ENCODE measurements at places on chromosomes 1 and 21.

DNA sequence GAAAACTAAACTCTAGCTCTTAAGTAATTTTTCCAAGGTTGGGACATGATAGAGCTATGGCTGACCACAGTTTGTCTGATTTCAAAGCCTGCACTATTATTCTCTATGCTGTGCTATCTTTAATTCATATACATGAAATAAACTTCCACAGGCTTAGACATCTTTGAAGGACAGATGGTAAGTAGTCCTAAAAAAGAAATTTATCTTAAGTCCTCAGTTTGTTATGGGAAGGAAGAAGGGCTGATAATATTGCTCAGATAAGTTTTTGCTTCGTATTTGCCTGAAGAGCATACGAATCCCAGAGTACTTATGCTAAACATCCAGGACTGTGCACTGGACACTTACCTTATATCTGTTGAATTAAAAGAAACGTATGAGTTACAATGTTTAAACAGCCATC, 39.6 kb downstream of the VCAM1 start:
- DNase-seq = no peak

DNA sequence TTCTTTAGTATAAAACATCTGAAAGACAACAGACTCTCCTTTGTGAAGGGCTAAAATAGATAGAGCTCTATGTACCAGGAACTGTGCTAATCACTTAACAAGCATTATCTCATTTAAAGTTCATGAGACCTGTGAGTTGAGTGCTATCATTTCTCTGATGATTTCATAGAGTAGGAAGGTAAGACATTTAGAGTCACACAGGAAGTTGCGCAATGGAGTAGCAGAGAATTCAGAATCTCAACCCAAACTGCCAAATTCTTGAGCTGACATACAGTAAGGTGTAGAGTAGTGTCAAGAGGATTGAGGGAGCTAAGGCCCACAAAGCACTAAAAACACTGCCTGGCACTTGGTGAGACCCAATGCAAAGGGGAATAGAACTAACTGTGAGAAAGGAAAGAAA, 384.3 kb downstream of the NTNG1 start:
- no peak for DNase-seq

DNA sequence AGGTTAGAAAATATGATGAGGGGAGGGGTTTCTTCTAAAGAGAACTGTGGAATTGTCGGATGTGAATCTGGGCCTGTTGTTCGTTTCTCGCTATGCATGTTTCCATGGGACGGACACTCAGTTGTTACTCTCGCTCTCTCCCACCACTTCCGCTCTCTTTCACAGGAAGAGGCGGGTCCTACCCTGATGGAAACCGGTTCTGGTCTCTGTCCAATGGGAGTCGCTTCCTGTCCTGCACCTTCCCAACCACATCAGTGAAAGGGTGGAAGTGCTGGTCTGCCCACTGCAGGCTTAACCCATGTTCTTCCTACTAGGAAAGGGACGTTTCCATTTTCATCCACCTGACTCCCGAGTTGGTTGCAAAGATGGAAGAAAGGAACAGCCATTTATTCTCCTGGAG, 119.4 kb downstream of the KCNJ15 start:
- no peak for DNase-seq

DNA sequence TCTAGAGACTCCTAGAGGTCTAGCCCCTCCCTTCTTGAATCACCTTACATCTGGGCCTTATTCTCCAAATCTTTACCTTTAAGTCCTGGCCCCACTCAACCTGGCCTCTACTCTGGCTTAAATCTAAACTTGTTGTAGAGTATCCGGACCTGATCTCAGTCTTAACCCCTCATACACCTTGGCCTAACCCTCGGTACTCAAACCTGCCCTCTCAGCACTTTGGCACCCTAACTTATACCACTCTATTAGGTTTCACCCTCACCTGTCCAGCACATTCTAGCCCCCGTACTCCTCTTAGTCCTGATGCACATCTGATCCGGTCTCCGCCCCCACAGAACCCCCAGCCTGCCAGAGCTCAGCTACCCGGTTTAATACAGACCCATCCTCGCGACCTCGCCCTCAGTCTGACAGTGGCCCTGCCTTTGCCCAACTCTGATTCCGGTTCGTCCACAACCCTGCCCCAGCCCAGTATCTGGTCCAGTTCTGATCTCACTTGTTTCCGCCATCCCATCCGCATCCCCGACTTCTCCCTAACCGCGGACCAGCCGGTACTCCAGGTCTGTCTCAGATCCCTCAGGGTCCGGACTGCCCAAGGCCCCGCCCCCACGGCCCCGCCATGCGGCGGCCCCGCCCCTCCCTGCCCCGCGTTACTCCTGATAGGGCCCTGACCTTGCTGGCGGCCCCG, 1.5 kb downstream of the TRIM62 start:
- peak; percentile 98 for DNase-seq

- no peak for DNase-seq
These were observed 45.3 kb downstream of the LGR6 start for GRCh38 chr1:202238914-202239313.

DNA sequence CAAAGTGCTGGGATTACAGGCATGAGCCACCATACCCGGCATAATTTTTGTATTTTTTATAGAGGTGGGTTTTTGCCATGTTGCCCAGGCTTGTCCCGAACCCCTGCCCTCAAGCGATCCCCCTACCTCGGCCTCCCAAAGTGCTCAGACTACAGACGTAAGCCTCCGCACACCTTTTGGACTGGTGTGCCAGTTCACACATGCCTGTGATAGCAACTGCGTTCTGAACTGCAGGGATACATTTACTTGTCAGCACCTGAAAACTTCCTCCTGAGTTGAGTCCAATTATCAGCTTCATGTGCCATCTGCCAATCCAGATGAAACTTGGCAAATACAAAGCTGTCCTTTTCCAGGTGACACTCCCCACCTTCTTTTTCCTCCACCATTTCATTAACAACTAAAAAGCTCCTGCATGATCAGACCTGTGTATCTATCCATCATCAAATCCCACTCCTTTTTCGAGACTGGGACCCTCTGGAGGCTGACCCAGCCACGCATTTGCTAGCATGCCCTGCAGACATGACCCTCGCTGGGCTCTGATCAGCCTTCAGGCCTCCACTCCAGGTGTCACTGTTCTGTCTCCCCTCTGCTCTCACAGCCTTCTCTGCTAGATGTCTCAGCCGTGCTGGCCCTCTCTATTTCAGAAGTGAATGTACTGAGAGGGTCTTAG, 2.1 kb upstream of the DEGS1 start:
- DNase-seq = no peak

DNA sequence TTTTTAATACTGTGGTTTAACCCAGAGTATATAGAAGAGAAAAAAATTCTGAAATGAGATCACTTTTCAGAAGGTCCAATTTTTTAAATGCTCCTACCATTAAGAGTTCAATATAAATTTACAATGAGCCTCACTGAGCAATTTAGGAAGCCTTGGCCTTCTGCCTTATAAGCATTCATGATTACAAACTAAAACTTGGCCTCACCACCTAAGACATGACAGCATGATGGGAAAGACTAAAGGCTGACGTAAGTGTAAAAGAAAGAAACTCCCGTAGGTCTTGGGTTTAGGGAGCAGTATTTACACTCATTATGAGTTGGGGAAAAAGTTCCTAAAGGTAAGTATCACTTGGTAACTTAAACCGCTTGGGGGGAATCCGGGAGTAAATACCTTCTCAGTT, 70.7 kb upstream of the ESRRG start:
- no peak for DNase-seq

- DNase-seq = no peak
These were observed 46.0 kb downstream of the NKAIN1 start for GRCh38 chr1:31193729-31194128.

GRCh38 chr1:205710201-205711062, 30.1 kb upstream of the SLC45A3 start:
- no peak for DNase-seq

GRCh38 chr1:43135857-43136781, 36.0 kb downstream of the EBNA1BP2 start:
- DNase-seq = no peak

DNA sequence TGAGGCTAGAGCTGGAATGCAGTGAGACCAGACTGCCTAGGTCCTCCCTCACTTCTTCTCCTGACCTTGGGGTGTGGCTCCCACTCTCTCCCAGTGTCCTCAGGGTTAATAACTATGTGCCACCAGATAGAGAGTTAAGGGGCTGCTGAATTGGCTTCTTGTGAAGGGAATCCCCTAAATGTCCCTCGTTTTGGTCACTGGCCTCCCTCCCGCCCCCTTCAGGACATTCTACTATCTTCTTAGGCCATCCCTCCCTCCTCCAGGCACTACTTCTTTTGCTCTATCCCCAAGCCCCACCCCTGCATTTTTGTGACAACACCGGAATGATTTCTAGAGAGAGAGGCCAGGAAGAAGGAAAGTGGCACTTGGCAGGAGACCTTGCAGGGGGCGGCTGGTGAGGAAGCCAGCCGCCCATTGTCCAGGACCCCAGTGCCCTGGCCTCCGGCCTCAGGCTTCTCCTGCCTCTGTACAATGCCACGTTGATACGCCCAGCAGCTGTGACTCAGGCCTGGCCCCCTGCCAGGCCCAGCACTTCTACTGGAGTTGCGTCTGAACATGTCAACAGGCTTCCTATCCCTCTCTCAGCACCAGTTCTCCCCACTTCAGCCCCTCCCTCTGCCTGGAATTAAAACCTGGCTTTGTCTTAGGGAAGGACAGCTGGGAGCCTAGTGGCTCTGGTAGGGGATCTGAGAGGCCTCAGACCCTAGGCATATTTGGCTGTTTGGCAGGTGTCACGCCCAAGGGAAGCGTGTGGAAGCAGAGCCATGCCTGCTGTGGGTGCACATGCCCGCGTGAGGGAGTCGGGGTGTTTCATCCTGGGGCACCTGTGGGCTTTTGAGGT, 9.1 kb downstream of the LMNA start:
- peak; percentile 100 for DNase-seq

DNA sequence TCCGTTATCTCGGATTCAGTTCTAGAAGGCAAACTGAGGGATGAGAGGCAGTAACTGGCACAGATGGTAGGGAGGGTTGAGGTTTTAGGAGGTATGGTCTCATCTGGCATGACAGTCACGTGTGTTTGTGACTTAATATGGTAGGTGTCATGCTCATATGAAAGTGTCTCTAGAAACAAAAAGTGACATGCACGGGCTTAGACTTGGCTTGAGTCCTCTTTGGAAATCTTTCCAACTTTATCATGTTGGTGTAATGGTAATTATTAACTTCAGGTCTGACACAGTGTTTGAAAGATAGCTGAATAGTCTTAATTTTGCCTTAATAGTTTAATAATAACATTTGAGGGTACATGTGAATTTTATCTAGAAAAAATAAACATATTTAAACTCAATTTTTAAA, 218.1 kb downstream of the FMN2 start:
- DNase-seq = no peak

DNA sequence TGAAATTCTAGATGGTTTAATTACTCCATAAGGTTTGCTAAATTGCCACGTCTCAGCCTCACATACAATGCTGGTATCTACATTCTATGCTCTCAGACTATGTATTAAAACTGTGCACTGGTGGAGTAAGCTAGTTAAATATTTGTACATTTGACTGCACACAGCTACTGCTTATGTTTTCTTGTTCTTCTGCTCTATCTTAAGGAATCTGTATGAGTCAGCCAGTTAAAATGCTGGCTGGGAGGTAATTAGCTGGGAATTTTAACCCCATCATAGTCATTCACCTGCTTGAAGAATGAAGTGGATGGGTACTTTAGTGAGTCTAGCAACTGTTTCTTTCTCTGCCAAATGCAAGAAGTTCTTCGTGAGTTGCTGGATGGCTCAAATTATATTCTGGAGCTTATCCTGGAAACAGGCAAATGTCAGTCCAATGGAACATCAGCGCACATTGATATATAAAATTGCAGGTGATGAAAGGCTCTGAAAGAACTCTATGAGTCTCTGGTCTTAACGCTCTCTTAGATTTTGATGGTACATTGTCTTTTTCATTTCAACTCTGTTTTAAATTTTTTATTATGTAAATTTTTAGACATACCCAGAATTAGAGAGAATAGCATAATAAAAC, 83.4 kb downstream of the BACH1 start:
- DNase-seq = no peak

- DNase-seq = no peak
These were observed 2.8 kb downstream of the DHCR24 start for GRCh38 chr1:54884135-54884586.

DNA sequence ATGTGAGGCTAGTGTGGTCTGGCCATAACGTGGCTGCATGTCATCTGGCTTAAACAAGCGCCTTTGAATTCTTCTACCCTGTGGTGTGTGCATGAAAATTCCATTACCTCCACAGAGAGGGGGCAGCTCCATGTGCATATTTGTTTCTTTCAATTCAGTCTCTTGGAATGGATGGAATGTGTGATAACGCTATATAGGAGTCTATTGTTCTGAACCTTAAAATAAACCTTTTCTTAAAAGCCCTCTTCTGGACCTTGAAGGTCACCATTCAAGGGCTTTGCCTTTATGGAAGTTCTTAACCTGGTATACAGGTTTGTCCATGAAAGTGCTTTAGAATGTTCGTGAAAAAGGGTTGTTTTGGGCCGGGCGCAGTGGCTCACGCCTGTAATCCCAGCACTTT, 118.2 kb upstream of the ADGRL2 start:
- DNase-seq = no peak

- no peak for DNase-seq
These were observed 5.8 kb downstream of the TTLL10 start for GRCh38 chr1:1179346-1179982.

GRCh38 chr1:111516005-111516535, 12.6 kb upstream of the ADORA3 start:
- DNase-seq = no peak

DNA sequence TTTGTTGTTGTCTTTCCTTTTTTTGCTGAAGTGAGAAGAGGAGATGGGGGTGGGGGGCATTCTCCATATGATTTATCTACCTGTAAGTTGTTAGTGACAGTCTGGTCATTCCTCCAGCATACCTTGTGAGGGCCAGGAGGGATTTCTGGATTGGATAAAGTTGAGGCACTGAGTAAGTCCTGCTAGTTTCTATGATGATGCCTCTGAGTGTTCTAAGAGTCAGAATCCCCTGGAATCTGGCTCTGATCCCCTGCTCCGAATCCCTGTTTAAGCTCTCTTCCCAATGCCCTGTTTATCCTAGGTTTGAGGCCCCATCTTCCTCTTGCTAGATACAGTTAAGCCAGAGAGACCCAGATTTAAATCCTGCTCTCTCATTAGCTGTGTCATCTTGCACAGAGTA, 83.2 kb upstream of the HOOK1 start:
- DNase-seq = no peak

GRCh38 chr1:230772457-230773395, 25.5 kb downstream of the CAPN9 start:
- peak; percentile 32 for DNase-seq

GRCh38 chr1:17128361-17128760, 9.1 kb upstream of the PADI2 start:
- DNase-seq = no peak

DNA sequence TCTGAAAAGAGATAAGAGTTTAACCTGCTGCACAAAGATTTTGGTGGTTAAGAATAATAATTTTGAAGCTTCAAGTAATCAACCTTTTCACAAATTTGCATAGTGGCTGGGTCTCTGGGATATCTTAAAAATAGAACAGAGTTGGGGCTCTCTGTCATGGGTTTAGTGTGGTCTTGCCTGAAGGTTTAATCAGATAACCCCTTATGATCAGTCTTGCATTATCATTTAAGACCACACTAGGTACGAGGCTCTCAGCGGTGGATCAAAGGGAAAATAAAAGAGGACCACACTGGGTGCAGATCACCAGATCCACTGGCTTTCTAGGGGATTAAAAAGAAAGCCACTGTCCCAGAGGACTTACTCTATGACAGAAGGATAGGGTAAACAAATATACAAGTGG, 19.5 kb downstream of the LRRC8C start:
- DNase-seq = peak; percentile 14

- peak; percentile 91 for DNase-seq
These were observed at the start of gene CELSR2 for GRCh38 chr1:109248797-109249629. TSS of gene CELSR2 (plus strand) at chr1:109249539. CDS start at chr1:109250080, 541 bp downstream.

All from NCI-H82 (cell line).